ENCODE measurements at places on chromosomes 6 and 20.

GRCh38 chr6:166206510-166207283 lies 39.0 kb upstream of the TBXT start:
- no peak for DNase-seq

DNA sequence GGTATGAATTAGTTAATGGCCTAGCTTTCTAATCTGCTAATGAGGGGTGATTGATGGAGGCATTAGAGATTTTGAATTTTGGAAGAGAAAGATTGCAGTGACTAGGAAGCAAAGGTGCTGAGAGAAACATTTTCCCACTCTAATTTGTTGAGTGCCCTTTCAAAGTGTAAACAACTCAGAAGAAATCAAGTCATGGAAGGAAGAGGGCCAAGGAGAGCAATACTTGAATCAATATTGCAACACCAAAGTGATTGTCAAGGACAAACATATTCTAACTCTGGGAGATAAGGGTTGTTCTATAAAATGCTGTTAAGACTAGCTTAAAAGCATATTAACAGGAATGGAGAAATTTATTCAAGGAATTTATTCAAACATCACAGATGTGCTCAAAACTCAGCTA lies 182.7 kb upstream of the FERMT1 start:
- no peak for DNase-seq

GRCh38 chr6:157434349-157435033 lies 53.5 kb downstream of the ZDHHC14 start:
- no peak for DNase-seq

DNA sequence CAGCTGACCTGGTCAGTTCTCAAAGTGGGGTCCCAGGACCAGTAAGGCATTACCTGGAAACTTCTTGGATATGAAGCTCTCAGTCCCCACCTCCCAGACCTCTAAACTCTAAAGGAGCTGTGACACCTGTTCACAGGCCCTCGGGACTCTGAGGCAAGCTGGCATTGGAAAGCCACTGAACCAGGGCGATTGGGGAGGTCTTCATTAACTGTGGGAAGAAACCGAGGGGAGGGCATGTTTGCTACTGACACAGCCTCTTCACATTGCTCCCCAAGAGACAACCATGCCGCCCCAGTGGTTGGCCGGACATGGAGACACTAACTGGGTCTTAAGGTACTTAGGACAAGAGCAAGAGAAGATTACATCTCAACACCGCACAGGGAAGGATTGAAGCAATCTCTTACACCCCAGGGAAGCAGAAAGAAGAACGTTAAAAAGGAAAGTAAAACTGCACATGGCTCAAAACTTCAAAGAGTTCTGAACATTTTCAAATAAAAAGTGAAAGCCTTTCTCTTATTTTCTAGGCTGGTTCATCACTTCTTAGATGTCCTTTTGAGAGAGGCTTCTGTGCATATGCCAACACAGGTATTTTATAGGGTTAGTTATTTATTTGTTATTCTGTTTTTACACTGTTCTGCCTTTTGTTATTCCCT lies 210.0 kb upstream of the CST7 start:
- DNase-seq, result no peak

DNA sequence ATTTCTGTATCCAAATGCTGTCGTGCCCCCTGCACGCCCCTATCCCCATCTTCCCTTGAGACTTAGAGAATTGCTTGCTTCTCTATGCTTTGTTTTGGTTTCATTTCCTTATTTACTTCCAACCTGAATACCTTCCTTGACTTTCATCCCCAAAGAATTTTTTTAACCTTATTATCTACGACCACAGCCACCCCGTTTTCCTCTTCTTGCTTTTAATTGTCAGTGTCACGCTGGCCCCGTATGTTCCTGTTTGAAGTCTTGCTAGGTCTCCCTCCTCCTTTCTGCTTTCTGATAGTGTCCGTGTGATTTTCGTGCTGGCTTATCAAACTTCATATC lies 40.1 kb downstream of the RNF217 start:
- DNase-seq, result no peak

GRCh38 chr6:12543953-12544352 lies 172.6 kb upstream of the PHACTR1 start:
- DNase-seq, result no peak

DNA sequence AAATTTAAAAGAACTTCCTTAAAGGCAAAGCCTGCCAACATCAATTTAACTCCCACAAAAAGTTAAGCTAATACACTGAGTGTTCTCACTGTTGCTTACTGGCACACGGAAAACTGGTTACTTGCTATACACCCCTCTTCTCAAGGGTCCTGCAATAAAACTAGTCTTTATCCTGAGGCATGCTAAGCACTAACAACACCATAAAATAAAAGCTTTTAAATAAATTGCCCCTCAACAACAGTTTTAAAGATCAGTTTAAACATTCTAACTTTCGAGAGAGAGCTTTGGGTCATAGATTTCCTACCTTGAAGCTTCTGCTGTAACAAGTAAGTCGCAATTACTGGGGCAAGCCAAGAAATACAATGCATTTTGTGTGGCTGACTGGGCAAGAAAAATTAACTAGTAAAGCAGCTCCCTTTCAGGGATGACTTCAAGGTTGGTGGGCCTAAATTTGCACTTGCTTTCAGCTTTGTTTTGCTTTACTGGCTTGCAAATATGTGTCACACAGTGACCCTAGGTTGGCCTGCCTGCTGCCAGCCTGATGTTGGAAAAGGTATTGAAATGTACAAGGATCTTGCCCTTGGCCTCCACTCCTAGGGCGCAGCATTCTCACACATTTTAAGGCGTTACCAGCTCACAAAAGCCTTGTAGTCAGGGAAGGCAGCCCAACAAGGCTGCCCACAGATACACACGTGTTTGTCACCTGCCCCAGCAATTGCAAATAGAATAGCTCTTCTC lies 4.0 kb upstream of the HEY2 start:
- DNase-seq, result no peak

- DNase-seq, result no peak
Measured at GRCh38 chr20:58749098-58749769, 56.6 kb downstream of the NPEPL1 start.

- DNase-seq, result no peak
Measured at GRCh38 chr6:150142097-150142669, 661 bp upstream of the PPP1R14C start.

Data from activated gamma-delta T cell treated with Interleukin-2 at 50 U/mL for 16 hours (primary cell).